ENCODE measurements at places on chromosomes 12 and 14.
A peak's percentile ranks its signal among the peaks of the same experiment; 100 is the strongest.

DNA sequence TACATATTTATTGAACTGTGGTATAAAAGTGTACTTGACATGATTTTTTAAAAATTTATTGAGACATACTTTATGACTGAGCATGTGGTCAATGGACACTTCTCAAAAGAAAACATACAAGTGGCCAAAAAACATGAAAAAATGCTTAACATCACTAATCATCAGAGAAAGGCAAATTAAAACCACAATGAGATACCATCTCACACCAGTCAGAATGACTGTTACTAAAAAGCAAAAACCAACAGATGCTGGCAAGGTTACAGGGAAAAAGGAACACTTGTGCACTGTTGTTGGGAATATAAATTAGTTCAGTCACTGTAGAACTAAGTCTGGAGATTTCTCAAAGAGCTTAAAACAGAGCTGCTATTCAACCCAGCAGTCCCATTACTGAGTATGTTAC lies 1177.6 kb downstream of the GALC start:
- no peak for DNase-seq

DNA sequence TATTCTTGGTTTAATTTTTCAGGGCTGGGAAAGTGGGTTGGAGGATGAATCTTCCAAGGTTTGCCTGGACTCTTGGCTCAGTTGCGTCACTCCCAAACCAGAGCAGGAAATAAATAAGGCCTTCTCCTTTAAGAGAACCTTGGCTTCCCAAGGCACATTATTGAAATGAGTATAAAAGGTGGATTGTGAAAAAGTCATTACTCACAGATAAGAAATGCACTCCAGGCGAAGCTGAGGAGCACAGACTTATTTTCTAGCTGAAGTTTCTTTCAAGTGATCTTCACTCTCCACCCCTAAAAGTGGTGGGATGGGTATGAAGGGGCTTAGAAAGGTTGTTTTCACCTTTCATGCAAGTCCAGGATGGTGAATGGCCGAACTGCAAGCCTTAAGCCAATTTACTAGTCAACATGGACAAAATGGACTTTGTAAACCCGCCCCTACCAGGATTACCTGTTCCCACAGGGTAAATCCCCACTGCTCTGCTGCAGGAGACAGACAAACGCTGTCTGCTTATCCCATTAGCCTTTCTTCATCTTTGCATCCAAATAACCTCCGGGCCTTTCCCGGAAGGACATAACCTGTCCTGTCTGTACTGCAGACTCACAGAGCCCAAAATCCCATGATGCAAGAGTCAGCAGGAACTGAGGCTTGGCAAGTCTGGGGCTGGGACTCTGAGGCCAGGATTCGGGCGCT lies 207.6 kb downstream of the BCL11B start:
- no peak for DNase-seq

- no peak for DNase-seq
Observed at GRCh38 chr12:124696693-124697476, 129.5 kb upstream of the NCOR2 start.

DNA sequence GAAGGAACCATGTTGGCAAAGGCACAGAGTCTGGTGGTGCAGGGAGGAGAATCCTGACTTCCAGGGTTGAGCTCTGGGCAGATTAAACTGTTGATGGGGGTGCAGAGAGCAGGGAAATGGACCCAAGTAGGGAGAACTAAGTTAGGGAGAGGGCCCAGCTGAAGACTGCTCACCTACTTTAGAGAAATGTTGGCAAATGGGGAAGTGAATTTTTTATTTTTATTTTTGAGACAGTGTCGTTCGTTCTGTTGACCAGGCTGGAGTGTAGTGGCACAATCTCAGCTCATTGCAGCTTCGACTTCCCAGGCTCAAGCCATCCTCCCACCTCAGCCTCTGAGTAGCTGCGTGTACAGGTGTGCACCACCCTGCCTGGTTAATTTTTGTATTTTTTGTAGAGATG lies 32.1 kb upstream of the TUBA1A start:
- no peak for DNase-seq

DNA sequence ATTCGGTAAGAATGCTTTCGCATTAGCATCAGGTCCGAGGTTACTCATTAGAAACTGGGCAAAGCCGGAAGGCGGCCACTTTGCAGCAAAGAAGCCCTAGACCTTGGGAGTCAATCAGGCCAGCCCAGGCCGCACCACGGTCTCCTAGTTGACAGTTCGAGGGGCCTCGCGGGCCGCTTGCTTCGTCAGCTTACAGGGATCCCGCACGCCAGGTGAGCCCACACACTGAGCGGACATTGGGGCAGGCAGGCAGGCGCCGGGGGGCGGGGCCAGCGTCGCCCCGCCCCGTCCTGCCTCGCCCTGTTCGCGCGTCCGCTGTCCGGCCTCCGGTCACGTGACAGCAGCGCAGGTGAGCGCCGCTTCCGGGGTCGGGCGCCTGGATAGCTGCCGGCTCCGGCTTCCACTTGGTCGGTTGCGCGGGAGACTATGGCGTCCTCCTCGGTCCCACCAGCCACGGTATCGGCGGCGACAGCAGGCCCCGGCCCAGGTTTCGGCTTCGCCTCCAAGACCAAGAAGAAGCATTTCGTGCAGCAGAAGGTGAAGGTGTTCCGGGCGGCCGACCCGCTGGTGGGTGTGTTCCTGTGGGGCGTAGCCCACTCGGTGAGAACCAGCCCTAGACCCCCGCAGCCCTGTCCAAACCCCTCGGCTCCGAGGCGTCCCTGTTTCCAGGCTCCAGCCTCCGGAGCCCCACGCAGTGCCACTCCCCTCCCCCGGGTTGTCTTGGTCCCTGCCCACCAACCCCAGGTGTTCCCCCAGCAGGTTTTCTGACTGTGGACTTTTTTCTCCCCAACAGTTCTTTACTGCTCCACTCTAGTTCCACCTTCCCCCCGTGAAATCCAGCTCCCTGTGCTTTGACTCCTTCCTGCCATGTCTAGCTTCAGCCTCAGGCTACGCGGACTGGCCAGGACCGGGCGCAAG lies at the start of gene PIP4K2C:
PIP4K2C (plus strand) TSS at position 329 of the 918 bp plus-strand sequence; CDS start at position 427, 98 bp downstream.
- peak; percentile 75 for DNase-seq

DNA sequence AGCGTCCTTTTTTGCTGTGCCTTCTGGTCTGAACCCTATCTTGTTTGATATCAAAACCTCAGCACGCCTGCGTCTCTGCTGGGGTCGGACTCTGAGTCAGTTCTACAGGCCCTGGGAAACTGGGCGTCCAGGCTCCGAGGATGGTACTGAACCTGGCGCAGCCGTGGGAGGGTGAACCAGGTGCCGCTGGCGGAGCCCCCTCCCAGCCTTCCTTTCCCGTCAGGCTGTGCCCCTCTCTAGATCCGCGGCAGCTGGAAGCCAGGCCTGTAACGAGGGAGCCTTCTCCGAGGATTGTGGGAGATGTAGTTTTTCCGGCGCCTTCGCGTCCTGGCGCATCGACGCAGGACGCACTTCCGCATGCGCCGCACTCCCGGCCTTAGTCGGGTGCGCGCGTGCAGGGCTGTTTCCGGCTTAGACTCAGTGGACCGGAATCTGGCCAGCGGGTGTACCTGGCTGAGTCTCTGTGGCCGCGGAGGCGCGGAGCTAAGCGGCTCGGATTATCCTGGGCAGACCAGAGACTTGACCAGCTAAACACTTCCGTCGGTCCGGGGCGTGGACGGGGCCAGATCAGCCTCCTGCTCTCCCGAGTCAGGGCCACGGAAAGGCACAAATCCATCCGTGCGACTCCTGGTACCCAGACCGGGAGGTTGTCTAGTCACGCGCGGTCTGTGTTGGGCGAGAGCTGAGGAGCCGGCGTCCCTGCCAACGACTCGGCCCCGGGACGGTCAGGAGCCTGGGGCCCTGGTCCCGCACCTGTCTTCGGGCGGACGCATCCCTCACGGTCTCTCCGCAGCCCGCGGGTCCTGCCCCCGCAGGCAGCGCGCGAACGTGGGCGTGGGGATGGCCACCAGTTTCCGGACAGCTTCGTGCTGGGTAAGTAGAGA lies at the start of gene ZNF26:
ZNF26 (plus strand) TSS at position 367 of the 884 bp plus-strand sequence; CDS start at position 841, 474 bp downstream.
- DNase-seq: peak; percentile 83

DNA sequence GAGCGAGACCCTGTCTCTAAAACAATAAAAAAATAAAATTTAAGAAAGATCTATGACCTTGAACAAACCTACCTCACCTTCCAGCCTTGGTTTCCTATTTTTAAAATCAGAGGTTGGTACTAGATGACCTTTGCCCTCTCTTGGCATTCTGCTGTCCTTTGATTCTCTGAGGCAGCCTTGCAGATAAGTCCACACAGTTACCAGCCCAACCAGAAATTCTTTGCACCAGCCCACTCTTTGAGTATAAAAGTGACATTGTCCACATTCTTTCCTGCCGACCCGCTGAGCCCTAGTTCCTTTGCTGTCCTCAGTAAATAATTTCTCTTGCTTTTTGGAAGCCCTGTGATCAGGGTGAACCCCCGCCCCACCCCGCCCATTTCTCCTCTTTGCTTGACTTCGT lies 150.4 kb downstream of the PHETA1 start:
- no peak for DNase-seq

DNA sequence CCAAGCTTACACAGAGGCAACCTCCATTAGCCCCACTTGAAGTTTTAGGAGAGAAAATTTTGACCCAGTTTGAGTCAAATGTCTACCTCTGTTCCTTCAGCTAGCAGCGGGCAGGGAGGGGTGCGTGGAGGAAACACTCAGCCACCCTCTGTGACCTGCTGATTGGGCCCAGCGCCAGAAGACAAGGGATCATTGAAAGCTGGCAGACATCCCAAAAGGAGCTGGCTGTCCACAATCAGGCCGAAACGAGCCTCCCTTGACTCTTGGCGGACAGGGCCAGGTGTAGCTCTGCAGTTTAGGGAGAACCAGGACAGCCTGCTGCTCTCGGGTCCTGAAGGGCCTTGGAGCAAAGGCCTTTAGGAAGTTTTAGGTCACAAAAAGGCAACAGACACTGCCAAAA lies 41.3 kb downstream of the CD9 start:
- no peak for DNase-seq

DNA sequence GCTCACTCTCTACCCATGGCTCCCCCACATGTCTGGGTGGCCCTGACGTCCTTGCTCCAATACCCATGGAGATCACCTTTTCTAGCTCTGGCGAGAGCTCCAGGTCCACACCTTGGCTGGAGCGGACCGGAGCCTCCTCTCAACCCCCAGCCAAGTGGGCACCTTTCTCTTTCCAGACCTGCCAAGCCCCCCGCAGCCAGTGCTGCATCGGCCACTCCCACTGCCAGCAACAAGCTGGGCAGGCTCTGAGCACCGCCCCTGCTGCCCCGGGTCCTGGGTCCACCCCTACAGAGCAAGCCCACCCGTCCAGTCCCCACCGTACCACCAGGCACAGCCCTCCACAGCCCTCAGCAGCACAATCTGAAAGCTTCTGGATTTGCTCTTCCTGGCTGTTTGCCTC lies 98.2 kb upstream of the C14orf180 start:
- DNase-seq: no peak

DNA sequence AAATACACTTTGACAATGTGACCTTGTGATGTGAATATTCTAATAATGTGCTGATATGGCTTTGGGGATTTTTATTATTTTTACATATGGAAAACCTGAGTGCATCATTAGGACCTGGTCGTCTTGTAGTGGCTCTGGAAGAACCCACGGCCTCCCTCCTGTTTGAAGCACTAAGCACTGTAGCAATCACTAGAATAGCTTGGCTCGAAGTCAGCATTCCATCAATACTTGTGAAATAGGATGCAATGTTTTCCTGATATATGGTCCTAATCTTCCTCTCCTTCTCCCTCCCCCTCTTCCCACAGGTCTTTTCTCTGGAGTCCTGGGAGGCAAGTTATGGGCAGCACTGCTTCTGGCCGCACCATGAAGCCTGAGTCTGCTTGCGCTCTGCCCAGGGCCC lies 71.9 kb downstream of the NRXN3 start:
- DNase-seq: no peak

DNA sequence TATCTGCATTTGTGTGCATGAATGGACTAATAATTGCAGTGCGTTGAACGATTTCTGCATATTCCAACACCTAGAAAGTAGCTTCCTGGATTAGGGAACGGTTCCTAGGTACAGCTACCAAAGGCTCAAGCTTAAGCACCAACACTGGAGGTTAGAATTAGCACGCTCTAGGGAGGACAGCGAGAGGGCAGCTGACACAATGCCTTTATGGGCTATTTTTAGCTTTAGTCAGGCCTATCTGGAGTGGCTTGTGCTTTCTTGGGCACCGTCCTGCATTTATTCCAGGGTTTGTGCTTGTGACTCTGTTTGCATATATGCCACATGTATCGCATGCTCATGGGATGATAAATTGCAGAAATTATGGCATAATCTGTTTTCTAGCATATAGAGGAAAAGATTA lies 13.7 kb downstream of the ETV6 start:
- no peak for DNase-seq

DNA sequence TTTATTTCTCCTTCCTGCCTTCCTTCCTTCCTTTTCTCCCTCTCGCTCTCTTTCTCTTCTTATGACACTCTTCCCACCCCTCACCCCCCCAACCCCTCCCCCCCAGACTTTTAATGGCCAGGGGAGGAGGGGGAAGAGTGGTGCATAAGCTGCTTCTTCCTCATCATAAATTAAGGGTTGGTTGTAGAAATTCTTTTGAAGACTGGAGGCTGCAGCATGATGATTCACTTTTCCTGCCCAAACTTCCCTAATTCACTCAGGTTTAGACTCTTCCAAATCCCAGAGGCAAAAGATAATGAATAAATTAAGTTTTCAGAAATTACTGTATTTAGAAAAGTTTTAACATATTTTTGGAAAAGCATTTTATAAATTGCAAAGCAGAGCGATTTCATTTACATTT lies 58.2 kb downstream of the GRIP1 start:
- DNase-seq: no peak

- no peak for DNase-seq
Observed at GRCh38 chr12:50739611-50740010, 24.3 kb upstream of the ATF1 start.

- no peak for DNase-seq
Observed at GRCh38 chr12:42696406-42697149, 107.0 kb upstream of the PRICKLE1 start.

DNA sequence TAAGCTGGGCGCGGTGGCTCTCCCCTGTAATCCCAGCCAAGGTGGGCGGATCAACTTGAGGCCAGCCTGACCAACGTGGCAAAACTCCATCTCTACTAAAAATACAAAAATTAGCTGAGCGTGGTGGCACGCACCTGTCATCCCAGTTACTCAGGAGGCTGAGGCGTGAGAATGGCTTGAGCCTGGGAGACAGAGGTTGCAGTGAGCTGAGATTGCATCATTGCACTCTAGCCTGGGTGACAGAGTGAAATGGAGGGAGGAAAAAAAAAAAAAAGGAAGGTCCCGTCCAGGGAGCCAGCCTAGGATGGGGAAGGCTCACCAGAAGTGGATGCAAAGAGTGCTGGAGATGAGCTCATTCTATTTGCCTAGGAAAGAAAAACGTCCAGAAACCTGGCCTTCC lies 1.9 kb upstream of the CD27 start:
- no peak for DNase-seq
